Activated CD4-positive, CD25-positive, alpha-beta regulatory T cell (primary cell): ENCODE measurements at places on chromosomes 7 and 10.

DNA sequence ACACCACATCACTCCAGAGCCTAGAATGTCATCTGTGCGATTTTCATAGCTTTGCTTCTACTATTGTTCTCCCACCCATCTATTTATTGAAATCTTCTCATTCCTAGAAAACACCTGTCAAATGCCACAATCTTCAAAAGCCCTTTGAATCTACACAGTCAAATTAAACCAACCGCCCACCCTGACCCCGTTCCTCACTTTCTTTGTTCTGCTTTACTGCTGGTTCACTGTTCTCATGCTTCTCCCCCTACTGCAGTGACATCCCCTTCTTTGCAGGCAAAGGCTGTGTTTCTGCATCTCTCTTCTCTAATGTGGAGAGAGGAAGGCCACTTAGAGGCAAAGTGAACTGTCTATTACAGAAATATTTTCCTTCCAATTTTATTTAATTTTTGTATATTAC lies 152.4 kb upstream of the NEBL start:
- no peak for DNase-seq

GRCh38 chr7:31249671-31250070 lies 90.9 kb downstream of the NEUROD6 start:
- no peak for DNase-seq

GRCh38 chr7:44240983-44241510 lies 40.3 kb downstream of the YKT6 start:
- DNase-seq = peak; percentile 34

DNA sequence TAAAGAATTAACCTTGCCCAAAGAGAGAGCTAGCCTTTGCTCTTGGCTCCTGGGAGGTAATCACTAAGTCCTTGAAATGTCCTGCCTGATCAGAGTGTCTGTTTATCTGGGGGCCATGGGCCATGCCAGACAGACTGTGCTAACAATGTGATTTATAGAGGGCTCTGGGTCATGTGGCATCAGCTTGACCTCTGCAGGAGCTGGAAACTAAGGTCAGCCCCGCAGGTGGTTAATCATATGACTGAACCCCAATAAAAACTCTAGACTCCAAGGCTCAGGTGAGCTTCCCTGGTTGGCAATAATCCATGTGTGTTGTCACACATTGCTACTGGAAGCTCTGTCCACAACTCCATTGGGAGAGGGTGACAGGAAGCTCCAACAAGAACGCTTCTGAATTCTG lies 47.5 kb downstream of the NDUFB2 start:
- DNase-seq = no peak

GRCh38 chr7:92991190-92991589 lies 126.6 kb downstream of the SAMD9 start:
- no peak for DNase-seq

DNA sequence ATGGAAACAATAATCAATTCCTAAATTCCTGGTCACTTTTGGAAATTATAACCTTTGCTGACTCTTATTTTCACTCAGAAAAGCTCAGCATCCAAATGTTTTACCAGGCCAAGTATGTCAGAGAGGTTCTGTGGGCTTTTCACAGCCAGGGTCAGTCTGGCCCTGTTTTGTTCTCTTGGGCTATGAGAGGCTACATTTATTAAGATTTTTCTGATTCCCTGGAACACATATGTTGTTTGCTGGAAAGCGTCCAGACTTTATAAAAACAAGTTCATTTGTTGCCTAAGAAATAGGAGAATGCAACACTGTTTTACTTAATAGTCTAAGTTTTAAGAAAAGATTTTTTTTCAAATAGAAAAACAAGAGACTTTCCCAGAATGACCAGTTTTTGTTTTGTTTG lies 238.4 kb upstream of the PLXDC2 start:
- no peak for DNase-seq

- no peak for DNase-seq
Observed at GRCh38 chr10:31656851-31657433, 271.7 kb downstream of the ARHGAP12 start.

- DNase-seq = no peak
Observed at GRCh38 chr10:91115618-91116390, 104.7 kb upstream of the PCGF5 start.

- no peak for DNase-seq
Observed at GRCh38 chr10:110076559-110077318, 69.0 kb downstream of the ADD3 start.

DNA sequence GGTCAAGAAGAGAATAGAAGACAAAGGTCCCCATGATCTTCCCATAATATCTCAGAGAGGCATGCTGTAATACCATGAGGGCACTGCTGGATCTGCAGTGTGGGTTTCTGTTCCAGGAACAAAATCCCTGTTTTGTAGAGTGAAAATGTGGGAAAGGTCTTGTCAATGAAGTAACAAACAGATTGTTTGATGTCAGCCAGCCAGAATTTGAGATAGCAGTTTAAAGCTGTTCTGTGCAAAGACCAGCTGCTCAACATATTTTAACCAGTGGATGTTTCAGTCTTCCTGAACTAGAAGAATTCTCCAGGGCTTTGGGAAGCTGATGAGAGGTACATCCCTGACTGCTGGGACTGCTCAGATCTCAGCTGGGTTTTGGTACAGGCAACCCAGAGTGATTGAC lies 1012.5 kb downstream of the DNAJB9 start:
- no peak for DNase-seq

DNA sequence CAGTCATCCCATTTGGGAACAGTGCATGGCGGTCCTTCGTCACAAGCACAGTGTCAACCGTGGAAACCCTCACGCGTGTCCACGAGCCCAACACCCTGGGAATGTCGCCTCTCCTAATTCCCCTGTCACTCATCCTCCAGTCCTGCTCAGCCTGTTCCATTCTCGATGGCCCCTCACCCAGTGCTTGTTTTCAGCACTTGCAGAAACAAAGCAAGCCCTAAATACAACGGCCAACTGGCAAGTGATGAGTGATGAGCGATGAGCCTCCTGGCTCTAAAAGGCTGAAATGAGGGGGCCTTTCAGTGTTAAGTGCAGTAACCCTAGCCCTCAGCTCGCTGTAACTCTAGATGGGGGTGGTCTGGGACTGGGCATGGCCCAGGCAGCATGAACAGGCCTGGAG lies 22.6 kb downstream of the NKX2-3 start:
- no peak for DNase-seq

DNA sequence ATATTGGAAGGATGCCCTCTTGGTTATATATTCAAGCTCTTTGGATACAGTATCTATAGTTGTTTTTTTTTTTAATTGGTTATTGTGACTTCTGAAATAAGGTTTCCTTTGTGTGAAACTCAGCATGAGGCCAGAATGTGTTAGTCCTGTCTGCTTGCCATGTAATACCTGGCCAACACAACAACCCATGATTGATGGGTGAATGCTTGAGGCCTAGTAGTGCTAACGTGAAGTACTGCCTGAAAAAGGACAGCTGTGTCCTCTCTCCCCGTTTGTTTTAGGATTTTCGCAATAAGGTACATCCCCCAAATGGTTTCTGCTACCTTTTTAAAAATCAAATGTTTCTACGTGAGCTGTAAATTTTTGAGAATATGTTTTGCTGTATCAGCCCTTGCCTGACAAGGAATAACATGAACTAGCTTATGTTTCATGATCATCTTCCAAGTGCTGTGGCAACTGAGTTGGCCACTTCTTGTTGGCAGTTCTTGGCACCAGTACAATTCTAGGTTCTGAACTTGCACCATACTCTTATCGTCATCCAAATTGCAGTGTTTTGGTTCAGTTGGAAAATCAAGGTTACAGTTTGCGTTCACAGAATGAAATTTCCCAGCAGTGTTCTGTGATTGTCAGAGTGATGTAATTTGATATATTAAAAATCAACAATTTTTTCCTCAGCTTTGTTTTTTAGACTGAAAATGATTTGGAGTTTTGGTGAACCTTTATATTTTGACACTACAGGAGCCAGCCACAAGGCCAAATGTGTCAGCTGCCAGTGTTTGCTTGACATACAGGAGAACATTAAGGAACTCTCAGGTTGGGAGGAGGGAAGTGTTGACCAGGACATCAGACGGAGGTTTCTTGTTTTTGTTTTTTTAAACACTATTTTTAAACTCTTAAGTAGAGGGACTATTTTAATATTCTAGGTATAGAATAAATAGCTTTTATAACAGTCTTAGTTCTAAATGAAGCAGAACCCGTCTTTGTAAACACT lies 13.5 kb upstream of the ASCC1 start:
- no peak for DNase-seq

GRCh38 chr7:47389923-47390630 lies 191.8 kb downstream of the TNS3 start:
- DNase-seq = no peak

GRCh38 chr10:74058658-74059057 lies 60.7 kb downstream of the VCL start:
- no peak for DNase-seq

DNA sequence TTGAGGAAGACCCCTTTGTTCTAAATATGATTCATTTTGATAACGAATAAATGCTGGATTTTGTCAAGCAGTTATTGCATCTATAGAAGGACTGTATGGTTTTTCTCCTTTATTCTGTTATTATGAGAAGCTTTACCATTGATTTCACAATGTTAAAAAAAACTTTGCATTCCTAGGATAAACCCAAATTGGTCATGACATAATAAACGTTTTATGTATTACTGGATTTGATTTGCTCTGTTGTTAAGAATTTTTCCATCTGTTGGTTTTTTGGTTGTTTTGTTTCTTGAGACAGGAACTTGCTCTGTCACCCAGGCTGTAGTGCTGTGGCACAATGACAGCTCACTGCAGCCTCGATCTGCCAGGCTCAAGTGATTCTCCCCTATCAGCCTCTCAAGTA lies 2.2 kb upstream of the DNA2 start:
- DNase-seq = no peak

DNA sequence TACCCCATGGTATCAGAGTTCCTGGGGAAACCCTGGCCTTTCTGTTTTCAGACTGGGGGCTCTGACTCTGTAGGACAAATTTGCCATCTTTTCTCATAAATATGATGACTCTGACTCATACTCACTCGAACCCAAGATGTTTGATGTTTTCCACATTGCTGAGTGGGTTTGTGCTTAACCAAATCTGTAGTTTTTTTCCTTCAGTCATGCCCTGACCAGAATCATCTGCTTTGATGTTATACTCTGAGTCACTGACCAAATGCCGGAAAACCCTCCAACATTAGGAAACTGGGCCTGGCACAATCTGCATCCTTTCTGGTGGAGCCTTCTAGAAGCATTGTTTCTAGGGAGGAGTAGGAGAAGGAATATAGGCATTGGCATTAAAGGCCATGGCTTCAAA lies 118.7 kb downstream of the C10orf105 start:
- no peak for DNase-seq

DNA sequence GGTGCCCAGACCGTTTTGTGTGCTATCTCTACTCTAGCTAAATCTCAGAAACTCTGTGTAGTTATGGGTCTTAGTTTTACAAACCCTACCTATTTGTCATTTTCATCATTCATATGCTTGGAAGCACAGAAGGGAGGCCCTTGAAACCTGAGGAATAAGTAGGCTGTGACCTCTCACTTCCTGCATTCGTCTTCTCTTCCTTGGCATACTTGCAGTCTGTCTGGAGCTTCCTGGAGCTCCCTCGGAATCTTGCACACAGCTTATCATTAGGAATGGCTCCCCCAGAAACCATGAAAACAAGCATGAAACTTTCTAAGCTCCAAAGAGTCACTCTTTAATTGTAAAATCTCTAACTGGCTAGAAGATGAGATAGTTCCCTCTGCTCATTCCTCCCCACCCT lies 376.9 kb upstream of the MYO3A start:
- DNase-seq = no peak

- no peak for DNase-seq
Observed at GRCh38 chr10:7606951-7607404, 59.8 kb downstream of the ITIH5 start.

DNA sequence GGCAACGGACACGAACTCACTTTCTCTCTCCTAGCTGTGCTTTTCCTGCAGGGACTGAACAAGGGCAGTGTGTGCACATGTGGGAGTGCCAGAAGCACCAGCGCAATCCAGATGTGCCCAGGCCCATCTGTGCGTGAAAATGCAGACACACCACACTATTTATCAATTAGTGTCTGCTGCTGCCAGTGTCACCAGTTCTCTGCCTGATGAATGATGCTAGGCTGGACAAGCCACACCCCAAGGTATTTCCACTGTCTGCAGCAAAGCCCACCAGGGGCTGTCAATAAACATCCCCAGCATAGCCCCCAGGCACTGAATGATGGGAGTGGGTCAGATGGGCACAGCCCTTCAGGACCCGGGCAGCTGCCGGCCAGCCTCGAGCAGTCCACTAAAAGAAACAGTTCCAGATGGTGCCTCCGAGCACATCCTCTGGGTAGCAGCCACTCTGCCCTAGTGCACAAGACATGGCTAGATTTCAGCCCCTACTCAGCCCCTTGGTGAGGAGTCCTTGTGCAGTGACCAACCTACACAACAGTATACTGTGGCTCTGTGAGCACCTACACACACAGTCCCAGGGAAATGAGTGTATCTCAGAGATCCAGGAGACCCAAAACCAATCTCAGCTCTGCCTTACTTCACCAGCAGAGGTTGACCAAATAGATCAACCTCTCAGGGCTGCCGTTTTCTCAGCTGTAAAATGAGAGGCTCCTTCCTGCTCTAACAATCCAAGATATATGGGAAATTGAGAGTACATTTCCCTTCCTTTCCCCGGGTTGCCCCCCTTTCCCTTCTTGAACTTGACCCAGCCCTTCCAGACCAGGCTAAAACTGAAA lies 314.7 kb downstream of the PLXNA4 start:
- no peak for DNase-seq

- DNase-seq = no peak
Observed at GRCh38 chr10:67011981-67012380, 86.1 kb downstream of the LRRTM3 start.

- no peak for DNase-seq
Observed at GRCh38 chr10:97916586-97916985, 66.9 kb downstream of the GOLGA7B start.

DNA sequence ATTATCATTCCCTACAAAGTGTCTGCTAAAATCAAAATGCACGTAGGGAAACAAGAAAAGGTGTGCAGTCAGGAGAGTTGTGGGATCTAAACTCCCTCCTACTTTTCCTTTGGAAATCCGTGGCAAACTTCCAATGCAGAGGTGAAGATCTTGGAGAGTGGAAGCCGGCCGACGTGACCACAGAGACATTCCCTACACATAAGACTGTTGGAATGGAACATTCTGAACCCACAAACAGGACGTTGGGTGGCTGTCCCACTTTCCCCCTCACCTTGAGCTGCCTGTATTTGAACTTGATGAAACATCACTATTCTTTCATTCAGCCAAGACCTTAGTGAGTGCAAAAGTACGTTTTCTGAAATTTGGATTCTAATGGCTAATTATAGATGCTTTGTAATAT lies 65.9 kb downstream of the PRKCQ start:
- DNase-seq = no peak

DNA sequence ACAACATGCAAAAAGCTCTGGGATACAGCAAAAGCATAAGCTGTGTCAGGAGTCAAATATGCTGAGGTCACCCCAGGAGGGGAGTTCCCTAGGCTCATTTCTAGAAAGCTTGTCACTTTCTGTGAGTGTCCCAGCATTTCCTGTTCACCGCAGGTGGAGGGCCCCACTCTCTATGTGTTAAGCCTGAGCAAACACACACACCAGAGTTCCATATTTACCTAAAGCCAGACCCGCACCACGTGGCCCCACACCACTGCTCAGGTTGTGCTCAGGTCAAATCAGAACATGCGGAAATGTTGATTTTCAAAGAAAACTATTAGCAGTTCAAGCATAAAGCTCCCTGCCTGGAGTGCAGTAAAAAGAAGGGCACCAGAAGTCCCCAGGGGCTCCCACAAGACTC lies 259.6 kb upstream of the PPP2R2D start:
- no peak for DNase-seq

- DNase-seq = no peak
Observed at GRCh38 chr10:26755443-26755903, 58.0 kb downstream of the PDSS1 start.
